D721Med (cell line): ENCODE measurements at places on chromosomes 12 and 14.

DNA sequence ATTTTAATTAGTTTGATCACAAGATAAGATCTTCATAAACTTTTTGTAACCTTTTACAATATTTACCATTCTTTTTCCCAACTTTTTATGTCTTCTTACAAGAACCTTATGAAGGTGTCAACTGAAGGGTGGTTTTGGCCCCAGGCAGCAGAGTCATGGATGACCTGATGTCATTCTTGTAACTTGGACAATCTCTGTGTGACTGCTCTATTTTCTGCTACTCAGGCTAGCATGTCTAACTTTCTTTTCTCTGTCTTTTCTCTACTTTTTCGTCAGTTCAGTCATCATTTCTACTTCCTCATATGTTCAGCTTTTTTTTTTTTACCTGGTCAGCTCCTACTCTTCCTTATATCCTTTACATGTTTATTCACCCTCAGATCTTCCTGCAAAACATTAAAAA, 150.7 kb upstream of the PTPRQ start:
- no peak for DNase-seq

DNA sequence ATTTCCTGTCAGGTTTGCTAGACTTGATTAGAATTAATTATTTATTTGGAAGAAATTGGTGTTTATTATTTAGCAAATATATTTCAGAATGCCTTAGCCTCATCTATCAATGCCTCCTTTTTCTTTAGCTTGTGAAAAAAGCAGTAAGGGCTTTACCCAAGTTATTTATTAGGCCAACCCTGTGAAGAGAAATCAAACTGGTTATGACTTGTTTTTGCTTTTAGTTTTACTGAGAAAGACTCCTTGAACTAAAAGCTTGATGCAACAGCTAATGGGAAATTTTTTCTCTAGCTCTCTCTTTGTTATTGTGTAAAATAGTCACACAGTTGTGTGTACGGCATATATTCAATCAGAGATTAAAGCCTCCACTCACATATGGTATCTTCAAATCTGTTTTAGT, 306.8 kb downstream of the DIO2 start:
- no peak for DNase-seq

DNA sequence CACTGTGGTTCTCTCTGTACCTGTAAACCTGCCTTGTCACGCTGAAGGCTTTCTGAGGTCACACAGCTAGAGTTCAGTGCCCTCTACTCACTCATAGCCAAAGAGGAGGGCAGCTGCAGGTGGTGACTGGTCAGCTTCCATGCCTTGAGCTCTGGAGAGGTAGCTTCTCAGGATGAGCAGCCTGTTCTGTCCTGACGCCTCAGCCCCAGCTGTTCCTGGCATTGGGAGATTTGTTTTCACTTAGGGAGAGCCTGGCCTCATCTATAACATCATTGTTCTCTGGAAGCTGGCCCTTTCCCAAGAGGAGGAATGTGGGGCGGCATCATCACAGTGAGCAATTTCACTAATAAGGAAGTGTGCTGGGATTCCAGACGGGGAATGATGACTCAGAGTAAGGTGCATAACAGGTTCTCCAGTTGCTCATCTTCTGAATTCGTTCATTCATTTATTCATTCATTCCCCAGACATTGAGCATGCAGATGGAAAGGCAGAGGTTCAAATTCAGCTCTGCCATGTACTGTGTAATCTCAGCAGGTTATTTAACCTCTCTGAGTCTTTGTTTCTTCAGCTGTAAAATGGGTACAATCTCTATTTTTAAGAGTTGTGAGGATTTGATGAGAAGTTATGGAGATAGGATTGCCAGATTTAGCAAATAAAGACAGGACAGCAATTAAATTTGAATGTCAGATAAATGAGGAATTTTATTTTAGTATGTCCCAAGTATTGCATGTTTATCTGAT, 255.8 kb upstream of the CRY1 start:
- no peak for DNase-seq

DNA sequence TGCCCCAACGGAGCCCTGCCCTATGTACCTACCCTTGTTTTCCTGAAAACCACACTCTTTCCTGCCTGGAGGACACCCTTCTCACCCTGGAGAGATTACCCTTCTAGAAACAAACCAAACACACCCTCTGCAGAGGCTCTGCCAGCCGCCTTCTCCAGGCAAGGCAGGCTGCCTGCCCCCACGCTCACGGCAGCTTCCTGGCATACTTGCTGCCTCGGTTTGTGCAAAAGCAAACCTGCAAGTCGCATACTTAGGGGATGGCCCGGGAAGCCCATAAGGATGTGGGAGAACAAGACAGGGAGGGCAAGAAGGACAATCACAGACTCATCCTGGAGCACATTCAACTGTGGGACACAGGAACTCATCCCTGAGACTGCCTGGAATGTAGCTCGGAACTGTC, 154.0 kb upstream of the DIO3 start:
- DNase-seq = no peak
